Erythroblast (primary cell): ENCODE measurements at places on chromosomes 5 and 9.

DNA sequence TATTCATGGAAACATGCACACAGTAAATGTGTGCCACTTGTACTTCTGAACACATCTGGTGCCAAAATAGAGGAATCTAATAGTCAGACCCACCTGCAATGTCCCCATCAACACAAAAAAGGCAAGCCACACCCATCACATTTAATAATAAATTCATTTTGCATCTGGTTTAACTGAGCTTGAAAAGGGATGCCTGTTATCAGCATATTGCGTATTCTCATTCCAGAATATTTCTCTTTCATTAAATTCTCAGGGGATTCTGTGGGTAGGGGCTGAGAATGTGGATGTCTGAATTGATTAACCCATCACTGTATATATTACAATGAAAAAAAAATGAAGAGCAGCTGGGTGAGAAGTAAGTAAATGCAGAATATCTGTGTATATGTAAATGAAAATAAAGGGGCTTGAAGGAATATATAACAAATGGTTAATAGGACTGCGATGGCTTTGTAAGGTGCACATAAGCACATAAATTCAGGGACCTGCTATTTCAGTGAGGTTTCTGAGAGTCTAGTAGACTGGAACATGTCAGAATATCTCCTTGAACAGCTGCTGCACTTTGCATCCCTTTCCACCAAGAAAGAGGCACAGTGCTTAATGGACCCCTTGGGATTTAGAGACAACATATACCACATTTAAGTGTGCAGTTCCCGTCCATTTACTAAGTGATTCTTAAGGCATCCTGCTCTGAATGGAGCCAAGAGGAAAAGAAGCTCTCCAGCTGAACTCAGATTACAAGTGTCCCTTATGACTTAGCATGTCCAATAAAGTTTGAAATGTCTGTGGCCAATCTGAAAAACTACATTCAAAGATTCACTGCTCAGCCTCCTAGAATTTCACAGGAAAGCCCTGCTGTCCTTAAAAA, 104.1 kb upstream of the NIPBL start:
- DNase-seq, result no peak

- DNase-seq, result peak; percentile 21
These were observed 2.3 kb downstream of the TBCA start for GRCh38 chr5:77773734-77774280.

- peak; percentile 99 for DNase-seq
These were observed 1.3 kb upstream of the RNF208 start for GRCh38 chr9:137223078-137223970.

DNA sequence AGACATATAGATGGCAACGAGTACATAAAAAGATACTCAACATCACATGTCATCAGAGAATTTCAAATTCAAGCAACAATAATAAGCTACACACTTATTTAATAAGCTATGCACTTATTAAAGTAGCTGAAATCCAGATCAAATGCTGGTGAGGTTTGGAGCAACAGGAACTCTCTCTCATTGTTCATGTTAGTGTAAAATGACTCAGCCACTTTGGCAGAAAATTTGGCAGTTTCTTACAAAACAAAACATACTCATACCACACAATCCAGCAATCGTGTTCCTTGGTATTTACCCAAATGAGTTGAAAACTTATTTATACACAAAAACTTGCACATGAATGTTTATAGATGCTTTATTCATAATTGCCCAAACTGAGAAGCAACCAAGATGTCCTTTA, 131.5 kb upstream of the NFIL3 start:
- DNase-seq, result no peak

DNA sequence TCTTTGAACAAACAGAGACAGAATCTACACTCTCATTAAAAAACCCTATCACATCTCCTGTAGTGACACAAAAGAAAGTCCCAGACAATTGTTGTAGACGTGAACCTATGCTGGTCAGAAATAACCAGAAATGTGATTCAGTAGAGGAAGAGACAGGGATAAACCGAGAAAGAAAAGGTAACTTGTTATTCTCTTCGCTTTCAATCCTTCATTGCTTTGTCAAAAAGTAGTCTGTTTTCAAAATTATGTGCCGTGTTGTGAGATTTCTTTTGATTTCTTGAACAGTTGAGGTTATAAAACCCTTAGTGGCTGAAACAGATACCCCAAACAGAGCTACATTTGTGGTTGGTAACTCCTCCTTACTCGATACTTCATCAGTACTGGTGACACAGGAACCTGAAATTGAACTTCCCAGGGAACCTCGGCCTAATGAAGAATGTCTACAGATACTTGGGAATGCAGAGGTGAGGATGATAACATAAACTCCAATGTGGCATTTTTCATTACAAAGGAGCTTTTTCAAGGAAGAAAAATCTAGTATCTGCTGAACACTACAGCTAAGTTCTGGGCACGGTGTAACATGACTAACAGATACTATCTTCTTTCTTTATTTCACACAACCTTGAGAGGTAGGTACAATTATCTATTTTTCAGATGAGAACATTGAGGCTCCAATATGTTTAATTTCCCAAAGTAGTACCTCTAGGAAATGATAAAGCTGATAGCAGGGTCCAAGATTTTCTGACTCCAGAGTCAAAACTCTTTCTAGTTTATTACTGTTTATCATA, 14.3 kb downstream of the HMGCR start:
- DNase-seq, result no peak

GRCh38 chr5:170571875-170572852, 68.3 kb downstream of the KCNIP1 start:
- no peak for DNase-seq

DNA sequence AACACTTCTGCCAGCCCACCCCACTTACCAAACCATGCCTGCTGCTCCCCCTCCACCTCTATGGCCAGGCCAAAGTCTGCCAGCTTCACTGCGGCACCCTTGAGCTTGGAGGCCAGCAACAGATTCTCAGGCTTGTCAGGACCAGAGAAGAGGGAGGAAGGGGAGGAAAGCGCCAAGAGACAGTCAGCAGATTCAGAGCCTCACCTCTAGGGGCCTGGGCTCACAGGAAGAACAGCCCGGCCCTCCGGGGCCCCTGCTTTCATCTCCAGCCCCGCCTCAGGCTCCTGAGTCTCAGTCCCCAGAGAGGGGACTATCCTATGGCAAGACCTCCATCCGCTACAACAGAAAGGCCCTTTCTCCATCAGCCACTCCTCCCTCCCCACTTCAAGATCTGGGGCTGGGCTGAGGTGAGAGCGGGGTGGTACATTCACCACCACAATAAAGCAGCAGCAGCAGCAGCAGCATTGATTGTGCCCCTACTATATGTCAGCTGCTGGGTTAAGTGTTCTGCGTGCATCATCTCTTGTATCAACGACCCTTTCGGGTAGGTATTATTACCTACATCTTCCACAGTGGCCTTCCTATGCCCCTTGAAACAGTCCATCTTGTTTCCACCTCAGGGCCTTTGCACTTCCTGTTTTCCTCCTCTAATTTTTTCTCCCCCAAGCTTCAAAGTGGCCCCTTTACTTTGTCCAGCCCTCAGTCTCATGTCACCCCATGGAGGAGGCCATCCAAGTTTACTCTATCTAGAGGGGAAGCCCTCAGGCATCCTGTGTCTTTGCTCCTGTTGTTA, 36.0 kb downstream of the CAMK2A start:
- DNase-seq, result no peak

GRCh38 chr9:37468620-37469019, 3.4 kb upstream of the ZBTB5 start:
- DNase-seq, result peak; percentile 8

DNA sequence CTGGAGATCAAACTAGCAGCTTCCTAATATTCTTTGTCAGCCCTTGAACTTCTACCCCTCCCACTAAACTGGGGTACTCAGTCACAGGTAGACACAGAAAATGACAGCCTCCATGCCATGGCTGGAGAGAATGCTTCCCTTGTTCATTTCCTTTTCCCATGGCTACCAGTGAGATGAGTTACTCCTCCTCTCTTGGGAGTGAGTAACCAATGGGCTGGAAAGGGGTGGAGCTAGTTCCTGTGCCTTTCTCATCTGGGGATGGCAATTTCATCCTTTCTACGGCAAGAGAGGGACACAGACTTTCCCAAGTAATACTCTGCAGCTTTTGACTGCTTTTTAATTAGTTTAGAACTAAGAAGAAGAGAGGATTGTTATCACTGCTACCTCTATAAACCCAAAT, 1045.6 kb upstream of the WWC1 start:
- no peak for DNase-seq

DNA sequence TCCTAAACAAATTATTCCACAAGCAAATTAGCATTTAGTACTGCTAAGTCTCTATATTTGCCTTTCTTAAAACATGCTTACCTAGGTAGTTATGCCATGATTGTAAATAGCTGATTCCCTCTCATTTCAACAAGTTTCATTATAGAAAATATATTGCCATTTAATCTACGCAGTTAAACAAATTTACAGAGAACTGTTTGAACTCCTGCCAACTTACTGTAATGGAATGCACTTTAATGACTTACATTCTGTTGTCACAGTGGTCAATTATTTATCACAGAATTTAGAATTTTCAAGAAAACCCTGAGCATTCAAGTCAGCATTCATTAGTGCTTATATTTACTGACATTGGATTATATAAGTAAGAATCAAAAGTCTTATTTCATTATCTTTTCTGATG, 19.6 kb downstream of the SLC38A9 start:
- DNase-seq, result no peak

DNA sequence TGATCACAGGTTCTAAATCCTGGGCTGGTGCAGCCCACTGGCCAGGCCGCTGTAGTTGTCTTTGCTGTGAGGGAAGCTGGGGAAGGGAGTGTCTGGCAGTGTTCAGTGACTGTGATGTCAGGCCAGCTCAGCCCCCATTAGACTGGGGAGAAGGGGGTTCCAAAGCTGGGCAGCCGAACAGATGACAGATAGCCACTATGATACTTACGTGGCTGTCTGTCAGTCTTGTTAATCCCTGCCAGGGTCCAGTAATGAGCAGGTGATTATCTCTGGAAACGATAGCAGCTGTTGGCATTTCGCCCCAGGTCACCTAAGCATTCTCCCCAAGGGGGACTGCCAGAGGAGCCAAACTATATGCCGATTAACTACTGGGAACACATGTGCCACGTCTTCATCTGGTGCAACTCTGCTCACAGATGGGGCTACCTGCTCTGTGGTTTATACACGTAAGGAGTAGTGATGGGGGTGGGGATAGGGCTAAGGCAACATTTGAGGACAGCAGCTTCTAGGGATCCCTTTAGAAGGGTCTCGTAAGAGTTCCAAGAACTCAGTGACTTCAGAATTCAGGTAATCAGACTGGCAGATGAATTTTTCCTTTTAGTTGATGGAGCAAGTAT, 396.3 kb downstream of the KDM4C start:
- peak; percentile 14 for DNase-seq

- no peak for DNase-seq
These were observed 104.1 kb downstream of the TTLL11 start for GRCh38 chr9:121989010-121989409.

DNA sequence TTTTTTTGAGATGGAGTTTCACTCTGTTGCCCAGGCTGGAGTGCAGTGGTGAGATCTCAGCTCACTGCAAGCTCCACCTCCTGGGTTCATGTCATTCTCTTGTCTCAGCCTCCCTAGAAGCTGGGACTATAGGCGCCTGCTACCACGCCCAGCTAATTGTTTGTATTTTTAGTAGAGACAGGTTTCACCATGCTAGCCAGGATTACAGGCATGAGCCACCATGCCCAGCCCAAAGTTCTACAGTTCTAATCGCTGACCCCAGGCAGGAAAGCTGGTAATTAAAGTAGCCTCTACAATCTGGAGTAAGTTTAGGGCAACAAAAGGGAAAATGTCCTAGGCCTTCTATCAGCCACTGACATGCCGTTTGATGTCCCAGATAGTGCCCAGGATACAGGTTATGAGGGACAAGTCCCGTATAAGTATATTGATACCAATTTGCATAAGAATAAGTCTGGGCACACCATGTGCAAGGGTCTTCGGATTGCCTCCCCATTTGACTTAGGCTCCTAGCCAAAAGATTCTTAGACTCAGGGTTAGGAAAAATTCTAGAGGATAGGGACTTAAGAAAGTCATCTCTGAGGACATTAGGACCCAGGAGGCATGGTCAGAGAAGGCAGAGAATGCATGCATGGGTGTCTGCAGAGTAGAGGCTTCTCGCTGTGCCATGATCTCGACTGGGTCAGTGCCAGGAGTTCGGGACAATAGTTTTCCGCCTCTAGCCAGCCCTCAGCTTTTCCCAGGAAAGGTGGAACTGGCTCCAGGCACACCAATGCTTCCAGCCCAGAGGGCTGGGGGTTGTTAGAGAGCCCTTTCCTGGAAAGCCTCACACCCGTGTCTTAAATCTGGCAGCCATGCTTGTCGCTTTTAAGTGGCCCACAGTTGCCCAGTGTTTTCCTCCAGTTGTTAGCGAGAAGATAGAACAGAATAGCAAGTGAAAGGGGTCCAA, 1111.1 kb downstream of the TAF11L14 start:
- peak; percentile 15 for DNase-seq

- no peak for DNase-seq
These were observed 51.1 kb downstream of the KLHL3 start for GRCh38 chr5:137684761-137685160.
